ENCODE measurements at places on chromosomes 1 and 21. TPM values are rescaled to one million over a fixed set of nuclear protein-coding genes. Genes with fewer than 3 reads are reported as not detected.

SCP2 gene
- total RNA-seq, result 138 TPM

SFT2D2 gene
- total RNA-seq, result 49.4 TPM

LHX4 gene
- total RNA-seq, result not detected

TFF2 gene
- not detected for total RNA-seq

PPFIA4 gene
- 2.4 TPM for total RNA-seq

- DNase-seq, result no peak
Observed at GRCh38 chr1:9184749-9185148, 49.8 kb upstream of the H6PD start.

DNA sequence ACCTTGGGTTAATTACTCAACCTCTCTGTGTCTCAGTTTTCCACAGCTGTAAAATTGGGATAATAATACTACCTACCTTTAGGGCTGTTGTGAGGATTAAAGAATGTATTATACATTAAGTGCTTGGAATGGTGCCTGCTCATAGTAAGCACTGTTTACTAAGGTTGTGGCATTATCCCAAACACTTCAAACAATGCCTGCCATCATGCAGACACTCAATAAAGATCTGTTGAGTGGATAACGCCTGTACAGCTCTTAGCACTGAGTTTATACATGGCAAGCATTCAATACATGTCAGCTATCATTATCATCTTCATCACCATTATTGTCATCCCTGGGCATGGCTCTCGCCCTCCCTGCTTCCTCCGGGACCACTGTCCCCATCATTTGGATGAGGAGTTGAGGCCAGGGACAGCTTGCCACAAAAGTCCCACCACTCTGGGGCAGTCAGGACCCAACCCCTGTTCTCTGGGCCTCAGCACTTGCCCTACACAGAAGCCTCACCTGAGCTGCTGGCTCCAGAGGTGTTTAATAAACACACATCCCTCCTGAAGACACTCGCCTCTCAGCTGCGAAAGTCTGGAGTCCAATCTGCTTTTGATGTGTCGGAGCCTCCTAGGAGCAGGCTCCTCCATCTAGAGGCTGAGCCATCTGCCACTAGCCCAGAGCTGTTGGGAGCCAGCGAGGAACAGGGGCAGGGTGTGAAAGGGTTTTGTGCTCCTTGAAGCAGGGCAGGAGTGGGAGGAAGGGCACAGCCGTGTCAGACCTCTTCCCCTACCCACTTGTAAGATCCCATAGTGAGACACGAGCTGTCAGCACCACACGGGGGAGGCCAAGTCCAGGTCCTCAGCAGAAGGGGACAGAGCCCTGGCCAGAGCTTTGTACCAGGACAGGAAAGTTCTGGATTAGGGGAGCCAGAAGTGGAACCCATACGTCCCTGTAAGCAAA lies 80.9 kb upstream of the ZC3H12A start:
- no peak for DNase-seq

GRCh38 chr1:111725192-111725591 lies 14.0 kb downstream of the INKA2 start:
- DNase-seq, result no peak

GRCh38 chr1:218351391-218352074 lies 6.4 kb downstream of the TGFB2 start:
- no peak for DNase-seq

GRCh38 chr1:44819196-44819607 lies 10.9 kb downstream of the BTBD19 start:
- DNase-seq, result no peak

DNA sequence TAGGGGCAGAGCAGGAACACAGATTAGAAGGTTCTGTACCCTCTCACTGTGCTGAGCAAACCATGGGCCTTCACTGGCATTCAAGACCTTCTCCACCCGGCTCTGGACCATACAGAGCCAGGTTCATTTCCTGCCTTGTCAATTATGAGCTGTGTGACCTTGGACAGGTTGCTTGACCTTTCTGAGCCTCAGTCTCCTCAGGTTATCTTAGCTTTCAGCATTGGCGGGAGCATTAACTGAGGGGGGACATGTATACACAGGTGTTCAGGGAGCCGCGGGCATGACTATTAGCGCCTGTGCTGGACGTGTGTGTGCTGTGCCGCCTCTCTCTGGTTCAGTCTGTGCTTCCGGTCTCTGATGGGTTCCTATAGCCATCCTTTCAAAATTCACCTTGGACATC lies 32.1 kb downstream of the HTR6 start:
- no peak for DNase-seq

DNA sequence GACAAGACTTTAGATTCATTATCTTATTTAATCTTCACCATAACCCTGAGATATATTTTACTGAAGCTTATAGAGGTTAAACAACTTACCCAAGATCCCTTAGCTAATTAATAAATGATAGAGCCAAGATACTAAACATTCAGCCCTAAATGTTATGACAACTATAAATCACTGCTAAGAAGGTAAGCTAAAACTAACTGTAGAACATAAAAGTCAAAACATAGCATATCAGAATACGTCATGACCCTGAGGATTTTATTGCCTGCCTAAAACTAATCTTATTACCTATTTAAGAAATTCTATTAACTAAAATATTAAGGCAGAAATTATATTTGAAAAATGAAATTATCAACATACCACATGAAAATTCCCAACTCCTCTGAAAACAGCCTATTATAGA lies 22.6 kb downstream of the EVI5 start:
- no peak for DNase-seq

DNA sequence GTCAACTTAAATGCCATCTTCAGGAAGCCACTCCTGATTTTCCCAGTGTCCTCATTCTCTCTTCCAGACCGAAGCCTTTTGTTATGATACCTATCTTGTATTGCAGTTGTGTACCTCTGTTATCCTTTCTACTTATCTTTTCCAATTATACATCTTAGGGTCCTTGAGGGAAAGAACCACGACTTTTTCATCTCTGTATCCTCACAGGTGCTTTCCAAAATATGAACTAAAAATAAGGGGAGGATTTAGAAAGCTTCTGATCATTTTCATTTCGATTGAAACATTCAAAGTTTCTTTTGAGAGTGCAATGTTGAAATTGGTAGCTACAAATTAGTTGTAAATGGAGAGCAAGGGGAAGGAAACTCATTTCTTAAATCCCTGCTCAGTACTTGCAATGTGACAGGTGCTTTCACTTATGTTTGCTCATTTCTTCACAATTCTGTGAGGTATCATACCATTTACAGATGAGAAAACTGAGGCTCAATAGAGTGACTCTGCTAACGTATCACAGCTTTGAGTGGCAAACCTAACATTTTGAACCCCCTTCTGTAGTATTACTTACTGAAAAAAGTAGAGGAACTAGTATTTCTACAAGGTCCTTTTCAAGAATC lies 24.2 kb downstream of the SLC19A2 start:
- no peak for DNase-seq

DNA sequence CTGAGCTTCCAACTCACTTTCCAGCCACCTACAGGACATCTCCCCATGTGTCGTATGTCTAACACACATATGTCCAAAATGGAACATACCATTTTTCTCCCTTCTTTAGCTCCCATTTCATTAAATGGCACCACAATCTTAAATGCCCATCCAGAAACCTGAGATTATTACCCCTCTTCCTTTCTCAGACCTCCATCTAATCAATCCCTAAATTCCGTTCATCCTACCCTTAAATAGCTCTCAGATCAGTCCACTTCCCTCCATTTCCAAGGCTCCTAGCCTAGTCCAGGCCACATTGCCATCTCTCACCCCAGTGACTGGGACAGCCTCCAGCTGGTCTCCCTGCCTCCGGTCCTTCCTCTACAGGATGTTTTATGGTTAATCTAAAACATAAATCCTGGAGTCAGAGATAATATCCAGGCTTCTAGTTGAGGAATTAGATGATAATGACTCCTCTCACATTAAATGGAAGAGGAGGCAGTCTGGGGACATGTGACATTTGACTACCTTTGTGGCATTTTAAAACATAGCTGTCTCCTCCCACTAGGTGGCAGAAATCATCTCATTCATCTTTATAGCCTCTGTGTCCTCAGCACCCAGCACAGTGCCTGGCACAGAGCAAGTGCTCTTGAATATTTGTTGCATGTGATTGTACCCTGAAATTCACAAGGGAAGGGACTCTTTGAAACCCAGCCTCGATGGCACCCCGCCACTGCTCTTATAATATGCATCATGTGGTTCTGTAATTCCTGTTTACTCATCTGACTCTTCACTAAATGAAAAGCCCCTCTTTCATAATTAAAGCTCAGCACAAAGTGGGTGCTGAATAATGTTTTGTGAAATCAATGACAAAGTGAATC lies 102.3 kb downstream of the TMEM53 start:
- DNase-seq, result no peak

GRCh38 chr1:225911191-225912130 lies 12.6 kb downstream of the PYCR2 start:
- peak; percentile 73 for DNase-seq

DNA sequence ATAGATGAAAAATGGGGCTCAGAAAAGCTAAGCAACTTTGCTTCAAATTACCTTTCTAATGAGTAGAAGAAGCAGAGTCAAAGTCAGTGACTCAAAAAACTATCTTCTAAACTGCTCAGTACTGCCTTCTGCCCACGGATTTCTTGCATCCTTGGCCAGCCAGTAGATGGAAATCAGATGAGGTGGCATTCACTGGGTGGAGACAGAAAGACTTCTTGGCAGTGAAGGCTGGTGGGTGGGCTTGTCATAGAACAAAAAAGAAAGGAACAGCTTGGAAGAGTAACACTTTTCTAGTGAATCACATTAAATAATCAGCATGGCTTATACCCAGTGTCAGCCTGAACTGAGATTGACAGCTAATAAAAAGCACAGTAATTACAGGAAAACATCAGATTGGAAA lies 170.7 kb downstream of the ST6GALNAC5 start:
- no peak for DNase-seq

GRCh38 chr1:203500279-203500678 lies 6.3 kb downstream of the OPTC start:
- no peak for DNase-seq
